NAMALWA (cell line): ENCODE measurements at places on chromosomes 12 and 14.

- peak; percentile 79 for DNase-seq
Measured at GRCh38 chr14:94423453-94424056, 29.0 kb downstream of the SERPINA11 start.

- DNase-seq, result no peak
Measured at GRCh38 chr12:132290203-132290540, 39.2 kb downstream of the GALNT9 start.

- no peak for DNase-seq
Measured at GRCh38 chr12:98894412-98895085, 249.5 kb downstream of the APAF1 start.

DNA sequence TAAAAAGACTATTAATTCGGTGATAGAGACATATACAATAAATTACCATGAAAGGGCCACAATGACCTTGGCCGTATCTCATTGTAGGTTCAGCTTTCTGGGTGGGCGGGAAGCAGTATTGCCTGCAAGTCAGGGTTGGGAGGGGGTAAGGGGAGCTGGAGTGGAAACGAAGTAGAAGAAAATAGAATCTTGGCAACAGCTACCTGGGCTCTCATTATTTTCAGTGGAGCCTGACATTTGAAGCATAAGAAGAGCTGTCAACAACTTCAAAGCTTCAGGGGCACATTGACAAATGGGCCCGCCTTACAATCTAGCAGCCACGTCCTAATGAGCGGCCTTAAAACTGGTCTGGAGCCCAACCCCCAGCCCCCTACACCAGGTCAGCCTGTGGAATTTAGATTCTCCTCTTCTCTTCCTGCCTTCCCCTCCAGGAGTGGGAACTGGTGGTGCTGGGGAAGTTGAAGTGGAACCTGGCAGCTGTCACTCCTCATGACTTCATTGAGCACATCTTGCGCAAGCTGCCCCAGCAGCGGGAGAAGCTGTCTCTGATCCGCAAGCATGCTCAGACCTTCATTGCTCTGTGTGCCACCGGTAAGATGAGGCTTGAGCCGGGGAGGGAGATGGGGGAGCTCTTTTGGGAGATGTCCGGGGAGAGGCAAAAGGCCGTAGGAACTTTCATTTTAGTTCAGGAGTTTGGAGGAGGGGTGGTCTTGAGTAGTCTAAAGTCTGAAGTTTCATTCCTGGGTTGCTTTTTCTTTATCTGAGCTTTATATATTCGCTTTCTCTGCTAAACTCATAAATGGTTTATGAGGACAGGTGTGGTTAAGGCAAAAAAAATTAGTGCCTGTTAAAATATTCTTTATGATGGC is 5.0 kb downstream of the CCND2 start:
- DNase-seq, result no peak

GRCh38 chr12:24152270-24152669 is 202.8 kb upstream of the SOX5 start:
- no peak for DNase-seq

DNA sequence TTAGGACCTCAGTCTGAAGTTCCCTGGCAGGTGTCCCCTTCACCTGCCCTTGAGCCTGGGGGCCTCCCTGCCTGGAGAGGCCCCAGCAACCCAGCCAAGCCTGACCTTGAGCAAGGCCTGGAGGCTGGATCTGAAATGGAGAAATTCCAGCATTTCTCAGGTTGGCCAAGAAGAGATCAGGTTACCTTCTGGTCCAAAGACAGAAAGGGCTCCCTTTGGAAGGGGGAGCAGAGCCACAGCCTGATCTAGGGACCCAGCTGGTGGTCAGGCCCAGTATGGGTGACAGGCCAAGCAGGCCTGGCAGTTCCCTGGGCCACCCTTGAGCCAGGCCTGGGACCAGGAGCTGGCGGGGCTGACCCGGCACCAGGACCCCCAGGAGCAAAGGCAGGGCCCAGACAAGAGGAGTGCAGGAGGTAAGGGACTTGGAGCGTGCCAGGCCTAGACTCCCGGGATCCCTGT is 82.8 kb downstream of the TNFAIP2 start:
- no peak for DNase-seq

DNA sequence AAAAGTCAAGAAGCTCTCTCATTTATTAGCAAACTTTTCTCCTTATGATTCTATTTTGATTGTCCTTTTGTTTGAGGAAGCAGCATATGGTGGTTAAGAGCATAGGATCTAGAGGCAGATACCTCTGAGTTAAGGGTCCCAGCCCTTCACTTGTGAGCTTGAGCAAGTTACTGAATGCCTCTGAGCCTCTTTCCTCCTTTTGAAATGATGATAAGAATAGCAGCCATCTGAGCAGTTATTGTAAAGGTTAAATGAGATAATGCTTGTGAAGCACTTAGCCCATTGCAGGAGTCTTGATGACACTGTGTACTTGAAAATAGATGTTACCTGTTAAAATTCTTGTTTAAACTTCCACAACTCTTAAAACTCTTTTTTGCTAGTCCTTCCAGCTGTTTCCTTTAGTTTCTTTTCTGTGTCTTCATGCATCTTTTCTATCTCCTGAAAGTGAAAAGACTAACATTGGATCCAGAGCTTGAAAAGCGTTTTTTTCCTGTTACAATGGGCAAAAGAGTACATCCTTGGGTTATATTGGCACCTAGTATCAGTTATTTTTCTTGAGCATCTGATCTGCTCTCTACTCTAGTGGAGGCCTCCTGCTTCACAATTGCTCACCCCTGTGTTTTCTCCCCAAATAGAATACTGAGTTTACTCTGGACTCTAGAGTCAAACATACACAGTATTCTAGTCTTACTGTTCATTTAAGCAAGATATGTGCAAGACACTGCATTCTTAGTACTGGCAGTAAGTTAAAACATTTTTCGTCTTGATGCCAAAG is 3.1 kb downstream of the HIF1A start:
- peak; percentile 26 for DNase-seq

DNA sequence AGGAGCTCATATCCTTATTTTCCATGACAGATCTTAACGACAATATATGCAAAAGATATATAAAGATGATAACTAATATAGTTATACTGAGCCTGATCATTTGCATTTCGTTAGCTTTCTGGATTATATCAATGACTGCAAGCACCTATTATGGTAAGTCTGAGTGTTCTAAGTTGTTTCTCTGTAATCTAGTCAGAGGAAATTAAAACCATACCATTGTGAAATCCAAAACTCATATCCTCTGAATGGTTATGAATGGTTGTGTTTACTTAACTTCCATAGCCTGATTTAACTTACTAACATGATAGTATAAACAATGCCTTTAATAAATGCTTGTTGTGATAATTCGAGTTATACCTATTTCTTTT is 760 bp downstream of the TMEM19 start:
- DNase-seq, result no peak

DNA sequence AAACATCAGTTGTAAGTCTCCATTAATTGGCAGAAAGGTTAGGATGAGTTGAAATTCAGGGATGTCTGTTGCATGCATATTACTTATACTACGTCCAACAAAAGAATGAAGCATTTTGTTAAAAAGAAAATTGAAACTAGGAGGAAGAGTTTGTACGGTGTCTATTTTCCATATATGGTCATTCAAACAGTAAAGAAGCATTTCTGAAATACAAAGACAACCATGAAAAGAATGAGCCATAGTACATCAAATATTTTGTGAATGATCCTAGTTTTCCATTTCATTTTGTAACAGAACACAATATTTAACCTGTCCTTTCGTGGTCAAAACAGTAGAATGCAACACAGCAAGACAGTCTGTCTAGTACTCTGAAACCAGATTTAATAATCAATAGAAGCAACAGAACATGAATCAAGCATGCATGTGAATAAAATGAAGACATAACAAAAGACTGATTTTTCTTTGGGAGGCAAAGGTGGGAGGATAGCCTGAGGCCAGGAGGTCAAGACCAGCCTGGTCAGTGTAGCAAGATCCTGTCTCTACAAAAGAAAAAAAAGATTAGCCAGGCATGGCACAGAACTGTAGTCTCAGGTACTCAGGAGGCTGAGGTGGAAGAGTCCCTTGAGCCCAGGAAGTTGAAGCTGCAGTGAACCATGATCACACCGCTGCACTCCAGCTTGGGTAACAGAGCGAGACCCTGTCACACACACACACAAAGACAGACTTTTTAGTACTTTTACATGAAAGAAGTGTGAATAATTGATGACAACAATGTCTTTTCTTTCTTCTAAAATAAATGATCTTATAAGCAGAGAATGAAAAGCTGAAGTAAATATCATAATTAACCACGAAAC is 156.0 kb downstream of the LRIG3 start:
- no peak for DNase-seq

DNA sequence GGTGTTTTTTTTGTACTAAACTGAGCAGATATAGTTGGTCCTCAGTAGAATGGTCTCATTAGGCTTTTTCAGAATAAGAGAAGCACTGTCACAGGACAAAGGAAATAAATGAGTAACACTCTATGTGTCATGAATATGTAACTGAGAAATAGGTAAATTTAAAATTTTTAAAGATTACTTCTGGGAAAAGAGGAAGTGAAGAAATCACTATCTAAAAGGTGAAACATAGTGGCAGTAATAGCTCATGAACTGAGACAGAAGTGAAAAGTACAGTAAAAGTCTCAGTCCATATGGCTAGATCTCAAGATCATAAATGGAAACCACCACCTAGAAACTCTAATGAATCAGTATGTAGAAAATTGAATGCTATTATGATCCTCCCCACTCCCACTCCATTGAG is 89.3 kb upstream of the TTC7B start:
- no peak for DNase-seq

GRCh38 chr14:92516966-92517506 is 3.5 kb downstream of the RIN3 start:
- no peak for DNase-seq

- DNase-seq, result no peak
Measured at GRCh38 chr14:36478782-36479181, 41.2 kb downstream of the NKX2-1 start.

GRCh38 chr12:193261-193660 is 20.7 kb downstream of the SLC6A12 start:
- no peak for DNase-seq

GRCh38 chr12:29255042-29255441 is 106.0 kb downstream of the FAR2 start:
- no peak for DNase-seq

- DNase-seq, result peak; percentile 55
Measured at GRCh38 chr12:68884251-68884650, 48.7 kb downstream of the CPM start.

DNA sequence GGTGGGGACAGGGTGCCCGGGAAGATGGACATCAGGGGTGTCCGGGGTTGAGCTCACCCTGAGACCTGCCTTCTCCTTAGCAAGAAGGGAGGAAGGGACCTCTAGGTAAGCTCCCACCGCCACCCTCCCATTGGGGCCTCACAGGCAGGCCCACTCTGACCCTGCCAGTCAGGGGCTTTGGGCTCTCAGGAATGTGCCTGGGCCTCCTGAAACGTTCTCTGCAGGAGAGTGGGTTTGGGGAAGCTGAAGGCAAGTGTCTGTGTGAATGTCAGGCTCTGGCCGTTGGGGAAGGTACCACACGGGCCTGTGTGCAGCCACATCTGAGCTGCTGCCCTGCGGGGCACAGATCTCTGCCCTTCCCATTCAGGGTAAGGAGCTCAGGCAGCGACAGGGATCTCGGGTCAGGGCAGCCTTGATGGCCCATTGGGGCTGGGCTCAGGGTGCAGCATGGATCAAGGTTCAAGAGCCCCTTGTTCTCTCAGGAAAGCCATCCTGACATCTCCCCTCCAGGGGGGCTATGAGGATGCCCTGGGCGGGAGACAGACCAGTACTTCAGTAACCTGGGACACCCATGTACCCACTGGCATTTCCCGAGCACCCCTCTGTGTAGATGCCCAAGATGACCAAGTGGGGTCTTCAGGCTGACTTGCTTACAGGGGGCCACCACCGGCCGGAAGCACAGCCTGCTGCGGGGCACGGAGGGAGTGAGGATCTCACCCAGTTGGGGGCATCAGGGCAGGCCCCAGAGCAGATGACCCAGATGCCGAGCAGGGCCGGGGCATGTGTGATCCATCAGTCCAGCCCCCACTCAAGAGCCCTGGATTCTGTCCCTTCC is 29.7 kb downstream of the FAM222A start:
- DNase-seq, result no peak

- no peak for DNase-seq
Measured at GRCh38 chr12:96233939-96234461, 39.8 kb downstream of the ELK3 start.

DNA sequence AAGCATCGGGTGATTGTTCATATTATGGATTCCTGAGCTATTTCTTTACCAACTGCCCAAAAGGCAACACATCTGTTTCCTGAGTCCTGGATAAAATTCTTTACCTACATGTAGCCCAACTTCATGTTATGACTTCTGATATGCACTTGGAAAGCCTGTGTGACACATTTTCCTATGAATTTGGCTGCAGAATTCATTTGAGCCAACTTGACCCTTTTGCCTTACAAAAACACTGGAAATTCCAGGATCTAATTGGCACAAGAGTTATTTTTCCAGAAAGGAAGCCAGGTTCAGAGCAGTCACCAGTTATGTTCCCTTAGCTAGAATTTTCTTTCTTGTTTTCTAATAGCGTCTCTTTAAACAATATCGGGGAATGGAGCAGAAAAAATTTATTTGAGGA is 202.5 kb upstream of the LRIG3 start:
- no peak for DNase-seq

- no peak for DNase-seq
Measured at GRCh38 chr12:123268850-123269249, 2.8 kb downstream of the CDK2AP1 start.

- no peak for DNase-seq
Measured at GRCh38 chr12:106190581-106190980, 51.8 kb upstream of the NUAK1 start.

DNA sequence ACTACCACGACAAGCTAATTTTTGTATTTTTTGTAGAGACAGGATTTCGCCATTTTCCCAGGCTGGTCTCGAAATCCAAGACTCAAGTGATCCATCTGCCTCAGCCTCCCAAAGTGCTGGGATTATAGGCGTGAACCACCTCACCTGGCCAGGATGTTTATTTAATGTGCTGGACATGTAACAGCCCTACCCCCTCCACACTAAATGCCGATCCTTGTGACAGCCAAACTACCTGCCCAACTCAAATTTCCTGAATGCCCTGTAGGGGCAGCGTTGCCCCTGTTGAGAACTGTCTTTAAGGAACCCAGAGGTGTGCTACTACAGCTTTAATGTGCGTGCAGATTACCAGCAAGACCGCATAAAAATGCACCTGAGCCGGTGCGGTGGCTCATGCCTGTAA is 48.1 kb downstream of the KCNK13 start:
- peak; percentile 30 for DNase-seq

DNA sequence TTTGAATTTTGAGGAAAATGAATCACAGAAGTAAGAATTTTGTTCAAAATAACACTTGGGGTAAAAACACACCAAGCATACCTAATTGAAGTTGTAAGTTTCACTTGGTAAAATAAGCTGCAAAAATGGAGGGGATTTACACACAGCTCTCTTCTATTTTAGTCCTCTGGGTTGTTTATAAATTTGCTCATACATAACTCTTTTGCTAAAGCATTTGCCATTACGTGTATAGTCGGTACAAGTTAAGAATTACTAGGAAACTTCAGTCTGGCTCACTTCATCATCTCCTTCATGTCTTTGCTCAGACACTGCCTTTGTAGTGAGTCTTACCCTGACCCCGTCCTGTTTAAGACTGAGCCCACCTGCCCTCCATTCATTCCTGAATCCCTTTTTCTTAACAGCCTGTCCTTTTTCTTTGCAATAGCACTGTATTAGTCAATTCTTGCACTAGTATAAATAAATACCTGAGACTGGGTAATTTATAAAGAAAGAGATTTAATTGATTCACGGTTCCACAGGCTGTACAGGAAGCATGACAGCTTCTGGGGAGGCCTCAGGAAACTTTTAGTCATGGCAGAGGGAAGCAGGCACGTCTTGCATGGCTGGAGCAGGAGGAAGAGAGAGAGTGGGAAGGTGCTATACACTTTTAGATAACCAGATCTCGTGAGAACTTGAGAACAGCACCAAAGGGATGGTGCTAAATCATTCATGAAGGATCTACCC is 451.1 kb downstream of the PCNX1 start:
- DNase-seq, result no peak
